ENCODE measurements at places on chromosomes 11 and 22.

- DNase-seq = no peak
These were observed 3.3 kb upstream of the IRF7 start for GRCh38 chr11:618856-619627.

DNA sequence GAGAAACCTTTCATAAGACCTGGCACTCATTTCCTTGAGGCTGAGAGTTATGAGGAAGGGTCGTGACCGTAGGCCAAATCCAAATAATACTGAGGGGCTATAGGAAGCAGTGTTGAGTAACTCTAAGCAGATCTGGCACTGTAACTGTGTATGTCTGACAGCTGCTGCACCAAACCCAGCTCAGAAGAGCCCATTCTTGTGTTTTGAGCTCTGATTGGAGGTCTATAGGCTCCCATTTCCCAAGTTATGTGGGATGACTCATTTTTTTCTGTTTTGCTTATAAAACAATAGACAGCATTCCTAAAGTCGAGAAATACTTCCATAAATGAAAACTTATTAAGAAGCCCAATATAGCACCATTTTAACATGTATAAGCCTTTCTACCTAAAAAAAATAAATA, 645.8 kb downstream of the DLG2 start:
- DNase-seq = no peak

- DNase-seq = no peak
These were observed 611.7 kb downstream of the SOX6 start for GRCh38 chr11:15744693-15745092.

DNA sequence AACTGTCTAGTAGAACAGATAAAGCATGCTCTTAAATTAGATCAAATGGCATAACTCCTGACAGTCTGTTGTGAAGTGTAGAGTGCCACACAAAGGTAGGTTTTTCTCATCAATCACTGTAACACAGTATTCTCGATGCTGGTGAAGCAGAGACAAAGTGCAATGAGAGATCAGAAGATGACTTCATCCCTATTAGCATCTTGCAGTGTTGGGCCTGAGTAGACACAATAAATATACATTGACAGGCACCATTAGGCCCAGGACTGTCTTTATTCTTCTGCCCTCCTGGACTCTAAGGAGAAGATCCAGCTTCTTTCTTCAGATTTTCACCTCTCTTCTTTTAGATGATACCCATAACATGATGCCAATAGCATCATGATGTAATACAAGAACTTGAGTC, 478.0 kb upstream of the TENM4 start:
- DNase-seq = no peak

- DNase-seq = no peak
These were observed 26.2 kb downstream of the EHF start for GRCh38 chr11:34647131-34647530.

DNA sequence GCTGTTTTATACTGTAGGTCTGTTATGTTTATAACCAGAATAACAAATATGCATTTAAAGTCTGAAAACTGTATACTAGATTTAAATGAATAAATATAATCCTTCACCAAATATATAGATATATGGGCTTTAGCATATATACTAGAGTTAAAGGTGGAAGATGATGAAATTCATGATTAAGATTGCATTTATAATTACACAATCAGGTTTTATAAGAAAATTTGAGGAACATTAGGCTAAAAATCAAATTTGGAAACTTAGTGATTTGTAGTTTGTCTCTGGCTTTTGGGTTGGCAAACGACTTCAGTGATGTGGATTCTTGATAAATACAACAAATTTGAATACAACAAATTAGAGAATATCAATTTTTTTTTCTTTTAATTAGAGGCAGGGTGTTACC, 10.0 kb downstream of the BCL2L13 start:
- DNase-seq = no peak

- DNase-seq = no peak
These were observed 38.2 kb upstream of the EED start for GRCh38 chr11:86206337-86206695.

GRCh38 chr22:48867891-48868290, 959.8 kb downstream of the BRD1 start:
- DNase-seq = no peak

GRCh38 chr11:108895579-108896480, 231.0 kb downstream of the DDX10 start:
- DNase-seq = no peak

- DNase-seq = no peak
These were observed 136.9 kb upstream of the SYT13 start for GRCh38 chr11:45423036-45423435.

GRCh38 chr11:131064373-131064991, 148.2 kb upstream of the SNX19 start:
- peak; percentile 84 for DNase-seq

DNA sequence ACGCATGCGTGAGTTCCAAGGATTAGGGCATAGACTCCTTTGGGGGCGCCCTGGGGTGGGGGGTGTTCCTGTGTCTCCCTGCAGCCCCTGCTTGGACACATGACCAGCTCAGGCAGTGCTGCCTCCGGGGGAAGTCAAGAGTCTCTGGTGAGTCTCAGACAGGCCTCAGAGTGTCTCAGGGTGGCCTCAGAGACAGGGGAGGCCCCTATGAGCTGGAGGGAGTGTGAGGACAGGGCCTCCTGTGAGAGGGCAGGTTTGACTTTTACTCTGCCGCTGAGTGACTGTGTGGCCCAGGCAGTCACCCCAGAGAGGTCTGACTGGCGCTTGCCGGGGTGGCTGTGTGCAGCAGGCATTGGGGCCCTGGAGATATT, 41.2 kb upstream of the KCNQ1OT1 start:
- DNase-seq = peak; percentile 10

DNA sequence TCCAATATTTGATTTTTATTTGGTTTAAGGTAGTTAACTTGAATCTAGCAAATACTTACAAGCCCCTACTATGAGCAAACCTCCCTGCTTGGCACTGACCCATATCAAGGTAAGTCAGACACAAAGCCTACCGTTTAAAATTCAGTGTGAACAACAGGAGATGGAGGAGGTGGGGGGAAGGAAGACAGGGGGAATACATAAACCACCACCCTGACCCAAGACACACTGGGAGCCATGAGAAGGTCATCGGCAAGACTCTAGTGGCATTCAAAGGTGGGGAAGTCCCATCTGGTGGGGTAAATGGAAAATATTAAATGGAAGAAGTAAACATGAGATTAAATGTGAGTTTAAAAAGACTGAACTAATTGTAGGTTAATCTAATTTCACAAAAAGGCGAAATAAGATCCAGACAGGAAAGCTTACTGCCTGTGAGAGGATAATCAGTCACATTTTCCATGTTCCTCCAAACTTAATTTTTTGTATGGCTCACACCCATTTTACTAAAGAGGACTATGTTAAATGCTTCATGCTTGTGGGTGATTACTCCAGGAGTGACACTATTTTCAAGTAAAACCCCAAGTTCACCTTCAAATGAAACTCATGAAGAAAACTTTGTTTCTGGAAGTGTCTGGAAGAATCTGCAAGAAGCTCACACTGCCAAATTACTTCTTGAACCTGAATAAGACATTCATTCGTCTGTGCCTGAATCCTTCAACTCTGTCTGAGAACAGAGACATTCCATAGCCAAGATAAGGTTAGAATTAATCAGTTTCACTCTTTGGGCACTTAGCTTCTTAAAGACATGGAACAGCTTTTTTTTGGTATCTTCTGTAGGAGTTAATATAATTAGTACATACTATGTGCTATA, 51.7 kb downstream of the PITPNB start:
- no peak for DNase-seq

GRCh38 chr22:24521791-24522245, 26.7 kb downstream of the UPB1 start:
- DNase-seq = no peak

DNA sequence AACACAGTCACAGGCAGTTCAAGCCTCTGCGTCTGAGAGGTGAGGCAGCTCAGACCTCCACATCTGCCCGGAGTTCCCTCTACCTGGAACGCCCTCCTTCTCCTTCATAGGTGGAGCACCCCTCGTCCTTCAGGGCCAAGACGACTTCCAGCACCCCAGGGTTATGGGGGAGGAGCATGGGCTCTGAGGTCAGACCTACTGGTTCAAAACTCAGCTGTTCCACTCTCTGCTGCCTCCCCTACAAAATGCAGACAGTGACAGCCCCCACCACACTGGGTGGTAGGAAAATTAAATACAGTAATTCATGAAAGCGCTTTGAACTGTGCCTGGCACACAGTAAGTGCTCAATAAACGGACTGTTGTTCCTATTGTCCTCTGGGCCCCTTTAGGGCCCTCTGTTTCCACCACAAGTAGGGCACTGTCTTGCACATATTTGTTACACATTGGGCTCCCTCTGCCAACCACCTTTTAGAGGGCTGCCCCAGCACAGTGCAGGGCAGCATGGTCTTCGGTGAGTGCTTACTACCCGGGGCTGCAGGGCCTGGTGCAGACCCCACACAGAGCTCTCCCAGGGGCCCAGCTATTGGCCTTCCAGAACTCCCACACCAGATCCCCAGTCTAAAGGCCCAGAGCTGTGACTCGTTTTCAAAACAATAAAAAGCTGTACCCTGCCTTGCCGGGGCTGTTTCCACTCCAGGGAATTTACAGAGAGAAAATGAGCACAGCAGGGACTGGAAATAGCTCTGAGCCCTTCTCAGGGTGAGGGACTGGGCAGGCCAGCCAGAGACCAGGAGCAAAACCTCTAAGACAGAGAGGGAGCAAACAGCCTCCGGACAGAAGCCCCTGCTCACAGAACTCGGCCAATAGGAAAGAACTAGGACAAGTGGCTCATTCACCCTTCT, 2.5 kb downstream of the TMEM184B start:
- DNase-seq = no peak

DNA sequence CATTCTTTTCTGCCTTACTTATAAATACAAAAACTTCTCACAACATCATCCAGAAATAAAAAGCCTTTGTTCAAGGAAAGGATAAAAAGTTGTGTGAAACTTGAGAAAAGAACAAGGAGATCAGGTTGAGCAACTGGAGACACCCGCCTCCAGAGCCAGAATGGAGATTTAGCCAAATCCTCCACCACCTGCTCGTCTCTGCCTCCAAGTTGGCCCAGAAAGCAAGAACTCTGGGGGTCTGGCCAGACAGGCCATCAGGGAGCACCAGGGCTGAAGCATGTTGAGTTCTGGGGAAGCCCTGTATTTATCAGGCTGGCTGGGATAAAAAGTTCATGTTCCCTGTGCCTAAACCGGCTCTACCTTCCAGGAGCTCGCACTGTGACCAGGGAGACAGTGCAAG, 14.9 kb downstream of the SMCO4 start:
- no peak for DNase-seq

DNA sequence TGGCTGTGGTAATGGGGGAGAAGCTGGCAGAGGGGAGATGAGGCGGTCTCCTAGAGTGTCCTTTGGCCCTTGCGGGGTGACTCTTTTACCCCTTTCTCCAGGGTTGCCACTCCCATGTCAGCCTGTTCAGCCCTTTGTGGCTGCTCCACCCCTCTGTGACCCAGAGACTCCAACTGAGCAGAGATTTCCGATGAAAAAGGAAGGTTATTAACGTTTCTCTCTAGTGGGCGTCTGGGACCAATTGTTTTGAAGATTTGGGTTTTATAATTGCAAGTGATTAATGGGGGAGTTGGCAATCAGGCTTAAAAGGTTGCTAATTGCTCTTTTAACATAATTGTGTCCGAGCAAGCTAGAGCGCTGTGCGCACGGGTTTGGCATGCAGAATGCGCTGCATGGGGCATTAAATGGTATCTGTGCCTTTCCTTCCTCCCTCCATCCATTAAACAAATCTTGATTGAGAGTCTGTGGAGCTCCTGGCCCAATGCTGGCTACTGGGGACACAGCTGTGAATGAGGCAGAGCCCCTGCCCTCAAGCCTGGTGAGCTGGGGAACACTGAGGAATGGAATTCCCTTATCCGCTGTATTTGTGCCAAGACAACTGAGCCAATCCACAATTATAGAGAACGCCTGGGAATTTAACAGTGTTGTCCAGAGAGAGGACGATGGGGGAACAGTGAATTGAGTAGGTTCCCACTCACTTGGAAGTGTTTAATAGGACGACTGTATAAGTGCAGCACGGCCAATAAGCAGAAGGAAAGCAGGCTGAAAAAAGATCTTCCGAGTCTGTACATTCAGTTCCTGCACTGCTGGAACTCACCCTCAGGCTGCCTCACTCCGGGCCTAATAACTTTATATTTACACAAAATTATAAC, 295.9 kb downstream of the MIAT start:
- peak; percentile 21 for DNase-seq

- DNase-seq = no peak
These were observed 201.9 kb downstream of the DDX10 start for GRCh38 chr11:108866781-108867180.

GRCh38 chr11:120649316-120649715, 137.8 kb downstream of the GRIK4 start:
- DNase-seq = no peak

DNA sequence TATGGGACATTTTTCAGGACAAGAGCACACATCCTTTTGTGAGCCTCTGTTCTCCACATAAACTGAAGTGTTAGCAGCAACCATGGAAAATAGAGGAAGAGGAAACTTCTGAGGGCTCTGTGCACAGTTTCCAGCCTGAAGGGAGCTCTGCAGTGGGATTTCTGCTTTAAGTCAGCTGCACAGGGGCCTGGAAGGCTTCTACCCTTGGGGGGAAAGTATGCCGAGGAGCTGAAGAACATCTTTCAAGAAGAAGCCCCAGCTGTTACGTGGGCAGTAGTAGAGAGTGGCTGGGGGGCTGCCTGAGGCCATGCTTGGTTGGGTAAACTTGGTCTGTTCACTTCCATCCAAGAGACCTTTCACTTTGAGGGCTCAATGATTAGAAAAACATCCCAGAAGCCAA, 82.7 kb upstream of the EED start:
- DNase-seq = no peak

- DNase-seq = no peak
These were observed 1.5 kb upstream of the MMP20 start for GRCh38 chr11:102626676-102627075.

GRCh38 chr11:65262381-65262680, 569 bp downstream of the POLA2 start:
- no peak for DNase-seq

GRCh38 chr11:92257536-92257935, 32.9 kb downstream of the FAT3 start:
- DNase-seq = no peak

DNA sequence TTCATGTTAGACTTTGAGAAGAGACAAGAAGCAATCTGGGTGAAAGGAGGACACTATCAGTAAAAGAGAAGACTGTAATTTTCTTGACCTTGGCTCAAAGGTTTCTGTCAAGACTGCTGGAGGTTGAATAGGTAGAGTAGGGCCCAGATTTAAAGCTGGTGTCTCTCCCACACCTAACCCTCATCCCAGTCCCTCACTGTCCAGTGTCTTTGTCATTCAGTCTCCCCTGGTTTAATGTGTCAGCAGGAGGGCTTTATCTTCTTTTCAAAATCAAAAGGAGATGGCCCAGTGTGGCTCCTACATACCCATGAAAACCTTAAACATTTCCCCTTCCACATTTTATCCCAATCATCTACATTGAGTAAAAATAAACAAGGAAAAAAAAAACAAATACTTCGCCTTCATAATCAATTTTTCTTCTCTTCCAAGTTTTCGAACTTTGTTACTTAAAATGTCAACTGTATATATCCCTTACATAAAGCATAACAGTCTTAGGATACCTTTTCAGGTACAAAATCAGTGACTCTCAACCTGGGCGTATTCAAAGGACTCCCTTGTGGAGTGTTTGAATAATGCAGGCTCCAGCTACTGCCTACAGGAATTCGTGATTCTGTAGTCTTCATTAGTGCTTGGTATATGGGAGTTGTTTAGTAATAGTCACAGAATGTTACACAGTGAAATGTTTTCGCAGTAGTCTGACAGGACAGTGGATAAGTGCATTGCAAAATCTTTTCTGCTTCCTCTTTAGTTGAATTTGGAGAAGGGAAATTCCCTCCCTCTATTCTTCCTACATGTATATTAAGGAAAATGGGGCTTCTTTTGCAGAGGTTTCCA, 87.2 kb downstream of the FAT3 start:
- DNase-seq = no peak

GRCh38 chr11:34330653-34331052, 27.2 kb downstream of the ABTB2 start:
- no peak for DNase-seq
